NB4 (cell line): ENCODE measurements at places on chromosomes 6 and 20.

- DNase-seq = peak; percentile 71
Measured at GRCh38 chr6:37643851-37644672, 53.6 kb downstream of the MDGA1 start.

- DNase-seq = no peak
Measured at GRCh38 chr6:82881519-82881918, 184.1 kb downstream of the UBE3D start.

DNA sequence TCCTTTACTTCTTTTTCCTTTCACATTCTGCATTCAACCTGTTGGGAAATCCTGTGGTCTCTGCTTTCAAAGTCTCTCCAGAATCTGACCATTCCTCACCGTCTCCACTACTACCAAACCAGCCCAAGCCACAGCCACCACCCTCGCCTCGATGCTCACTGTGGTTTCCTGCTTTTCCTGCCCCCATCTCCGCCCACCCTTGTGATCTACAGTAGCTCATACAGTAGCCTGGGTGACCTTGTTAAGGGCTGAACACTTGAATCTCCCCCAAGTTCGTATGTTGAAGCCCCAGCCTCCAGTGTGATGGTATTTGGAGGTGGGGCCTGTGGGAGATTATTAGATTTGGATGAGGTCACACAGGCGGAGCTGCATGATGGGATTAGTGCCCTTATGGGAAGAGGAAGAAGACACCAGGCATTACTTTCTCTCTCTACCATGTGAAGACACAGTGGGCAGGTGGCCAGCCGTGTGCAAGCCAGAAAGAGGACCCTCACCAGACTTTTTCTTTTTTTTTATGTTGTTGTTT lies 189.0 kb upstream of the UST start:
- peak; percentile 90 for DNase-seq

DNA sequence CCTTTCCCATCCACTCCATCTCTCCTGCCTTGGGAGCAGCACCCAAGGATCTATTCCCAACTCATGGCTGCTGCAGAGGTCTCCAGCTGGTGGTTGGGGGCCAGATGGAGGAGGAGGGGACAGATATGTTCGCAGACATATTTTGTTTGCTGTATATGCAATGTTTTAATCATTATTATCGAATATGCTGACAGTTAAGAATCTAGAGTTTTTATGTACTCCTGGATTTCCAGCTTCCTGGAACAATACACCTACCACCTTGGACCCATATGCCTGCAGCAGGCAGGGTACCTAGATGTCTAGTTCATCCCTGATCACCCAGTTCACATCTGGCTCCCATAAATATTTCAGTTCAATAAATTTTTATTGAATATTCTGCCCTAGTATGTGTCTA lies 9.0 kb downstream of the FAM110A start:
- no peak for DNase-seq

DNA sequence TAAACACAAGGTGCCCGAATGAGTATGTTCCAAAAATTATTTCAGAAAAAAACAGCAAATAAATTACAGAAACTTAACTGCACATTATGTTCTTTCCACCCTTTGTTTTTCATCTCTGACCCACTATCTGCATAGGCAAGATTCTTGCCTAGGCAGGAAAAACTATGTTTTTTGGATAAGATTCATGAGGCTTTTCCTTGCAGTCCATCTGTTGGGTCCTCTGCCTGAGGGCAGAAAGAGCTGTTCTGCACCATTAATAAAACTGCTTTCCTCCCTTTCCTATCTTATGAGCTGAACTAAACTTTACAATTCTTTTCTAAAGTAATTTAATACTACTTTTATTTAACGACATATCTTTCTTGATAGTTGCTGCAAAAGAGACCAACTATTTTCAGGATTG lies 21.1 kb downstream of the ENPP1 start:
- no peak for DNase-seq

DNA sequence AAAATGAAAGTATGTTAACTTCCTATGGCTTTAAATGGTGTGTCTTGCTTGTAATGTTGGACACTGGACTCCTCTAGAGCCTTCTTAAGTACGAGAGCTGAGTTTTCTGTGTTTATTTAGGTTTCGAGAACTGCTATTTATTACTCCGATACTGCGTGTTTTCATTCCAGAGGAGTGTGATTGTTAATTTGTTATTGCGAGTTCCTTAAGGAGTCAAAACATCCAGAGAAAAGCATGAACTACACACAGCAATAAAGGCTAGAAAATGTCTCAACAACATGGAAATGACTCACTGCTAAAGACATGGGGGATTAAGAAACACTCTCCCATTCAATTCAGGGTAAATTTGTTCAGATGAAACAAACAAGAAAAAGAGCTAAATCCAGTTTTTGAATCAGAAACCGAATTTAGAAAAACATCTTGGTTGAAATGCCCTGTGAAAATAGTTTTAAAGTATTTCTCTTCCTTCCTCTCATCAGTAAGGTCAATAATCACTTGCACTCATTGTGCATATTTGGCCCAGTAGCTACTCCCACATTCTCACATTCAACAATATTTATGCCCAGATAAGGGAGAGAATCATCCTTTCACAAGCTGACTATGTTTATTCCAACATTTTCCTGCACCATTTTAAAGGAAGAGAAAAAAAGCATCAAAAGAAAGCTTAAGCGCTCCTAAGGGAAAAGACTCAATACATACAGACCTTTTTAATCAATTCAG lies 36.0 kb downstream of the ATXN1 start:
- peak; percentile 77 for DNase-seq

- no peak for DNase-seq
Measured at GRCh38 chr6:28250747-28251146, 1.3 kb downstream of the ZKSCAN4 start.

DNA sequence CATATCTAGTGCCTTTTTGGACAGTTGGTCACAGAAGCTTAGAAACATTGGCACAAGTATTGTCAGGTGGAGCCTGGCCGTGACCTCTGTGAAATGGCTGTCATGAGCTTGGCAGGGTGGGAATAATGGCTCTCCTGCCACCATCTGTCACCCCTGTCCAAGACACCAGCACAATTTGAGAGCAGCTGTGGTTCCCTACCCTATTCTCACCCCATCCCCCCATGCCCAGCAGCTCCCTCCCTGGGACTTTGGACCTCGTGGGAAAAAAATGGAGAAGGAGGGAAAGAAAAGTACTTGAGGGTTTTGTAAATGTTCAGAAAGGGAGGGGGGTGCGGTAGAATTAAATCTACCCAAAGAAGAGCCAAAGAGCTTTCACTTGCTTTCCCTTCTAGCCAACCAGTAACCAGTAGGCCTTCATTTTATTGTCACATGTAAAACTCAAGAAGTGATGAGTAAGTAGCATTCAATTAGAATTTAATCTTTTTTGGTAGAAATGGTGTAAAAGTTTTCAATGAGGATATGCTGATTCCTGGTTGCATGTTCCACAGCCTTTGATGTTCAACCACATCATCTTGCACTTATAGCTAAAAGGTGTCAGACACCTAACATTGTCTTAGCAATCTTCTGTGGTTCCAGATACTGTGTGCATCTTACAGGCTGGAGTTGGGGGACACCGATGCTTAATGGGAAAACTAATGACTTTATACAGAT lies 263.5 kb upstream of the TAB2 start:
- DNase-seq = no peak

DNA sequence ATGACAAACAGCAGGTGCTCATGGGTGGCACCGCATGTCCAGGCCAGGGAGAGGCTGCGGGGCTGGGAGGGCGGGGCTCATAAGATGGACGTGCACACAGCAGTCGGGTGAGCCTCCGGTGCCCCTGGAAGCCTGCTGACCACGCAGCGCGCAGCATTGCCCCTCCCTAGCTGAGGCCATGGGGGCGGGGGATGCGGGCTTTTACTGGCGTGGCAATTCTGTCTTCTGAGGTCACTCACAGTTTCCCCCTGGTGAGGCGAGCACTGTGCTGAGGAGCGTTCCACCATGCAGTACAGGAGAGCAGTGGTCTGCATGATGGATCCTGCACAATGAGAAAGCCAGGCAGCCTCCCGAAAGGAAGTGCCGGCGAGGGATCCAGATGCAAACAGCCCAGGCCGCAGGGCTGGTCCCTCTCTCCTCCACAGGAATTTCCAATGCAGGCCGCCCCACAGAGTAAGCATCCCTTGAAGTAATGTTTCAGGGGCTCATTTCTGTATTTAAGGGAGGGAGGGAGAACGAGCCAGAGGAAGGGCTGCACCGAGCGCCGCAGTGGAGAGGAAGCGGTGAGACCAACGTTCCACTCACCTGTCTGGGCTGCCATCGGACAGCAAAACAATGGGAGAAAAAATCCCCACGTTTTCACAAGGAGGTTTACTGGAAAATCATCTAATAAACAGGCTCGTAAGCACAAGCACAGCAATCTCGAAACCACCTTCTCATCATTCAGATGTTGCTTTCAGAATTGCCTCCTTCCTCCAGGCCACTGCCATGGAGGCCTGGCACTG lies 56.0 kb downstream of the IRF4 start:
- DNase-seq = no peak

- no peak for DNase-seq
Measured at GRCh38 chr20:47782076-47782475, 3.2 kb downstream of the SULF2 start.

- DNase-seq = no peak
Measured at GRCh38 chr6:149935246-149935645, 6.6 kb upstream of the ULBP2 start.

DNA sequence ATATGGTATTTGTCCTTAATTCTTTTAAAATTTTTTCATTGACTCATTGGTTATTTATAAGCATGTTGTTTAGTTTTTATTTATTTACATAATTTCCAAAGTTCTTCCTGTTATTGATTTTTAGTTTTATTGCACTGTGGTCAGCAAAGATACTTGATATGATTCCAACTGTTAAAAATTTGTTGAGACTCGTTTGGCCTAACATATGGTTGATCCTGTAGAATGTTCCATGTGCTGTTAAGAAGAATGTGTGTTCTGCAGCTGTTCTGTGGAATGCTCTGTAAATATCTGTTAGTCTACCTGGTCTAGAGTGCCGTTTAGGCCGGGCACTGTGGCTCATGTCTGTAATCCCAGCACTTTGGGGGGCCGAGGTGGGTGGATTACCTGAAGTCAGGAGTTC lies 197.7 kb downstream of the CD109 start:
- no peak for DNase-seq

DNA sequence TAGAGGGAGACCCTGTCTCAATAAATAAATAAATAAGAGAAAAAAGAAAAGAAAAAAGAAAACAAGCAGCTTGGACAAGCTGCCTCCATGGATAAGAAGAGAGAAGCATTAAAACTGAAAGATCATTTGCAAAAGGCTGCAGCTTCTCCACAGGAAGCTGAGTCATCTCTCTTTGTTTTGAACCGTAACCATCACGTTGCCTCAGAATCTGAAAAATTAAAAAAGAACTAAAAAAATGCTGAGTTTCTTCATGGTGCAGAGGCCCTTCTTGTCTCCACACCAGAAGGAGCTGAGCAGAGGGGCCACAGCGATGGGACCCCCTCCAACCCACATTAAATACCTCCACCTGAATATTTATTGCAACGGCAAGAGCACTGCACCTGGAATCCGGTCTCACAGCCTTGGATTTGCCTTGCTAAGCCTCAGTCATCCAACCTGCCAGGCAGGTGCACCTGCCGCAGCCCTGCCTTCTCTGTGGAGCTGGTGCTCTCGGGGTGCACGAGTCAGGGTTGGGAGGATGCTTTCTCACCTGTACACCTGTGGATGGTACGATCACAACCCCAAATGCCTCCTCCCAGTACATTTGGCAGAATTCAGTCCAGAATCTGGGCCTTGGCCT lies 28.1 kb downstream of the TOX2 start:
- DNase-seq = peak; percentile 90

DNA sequence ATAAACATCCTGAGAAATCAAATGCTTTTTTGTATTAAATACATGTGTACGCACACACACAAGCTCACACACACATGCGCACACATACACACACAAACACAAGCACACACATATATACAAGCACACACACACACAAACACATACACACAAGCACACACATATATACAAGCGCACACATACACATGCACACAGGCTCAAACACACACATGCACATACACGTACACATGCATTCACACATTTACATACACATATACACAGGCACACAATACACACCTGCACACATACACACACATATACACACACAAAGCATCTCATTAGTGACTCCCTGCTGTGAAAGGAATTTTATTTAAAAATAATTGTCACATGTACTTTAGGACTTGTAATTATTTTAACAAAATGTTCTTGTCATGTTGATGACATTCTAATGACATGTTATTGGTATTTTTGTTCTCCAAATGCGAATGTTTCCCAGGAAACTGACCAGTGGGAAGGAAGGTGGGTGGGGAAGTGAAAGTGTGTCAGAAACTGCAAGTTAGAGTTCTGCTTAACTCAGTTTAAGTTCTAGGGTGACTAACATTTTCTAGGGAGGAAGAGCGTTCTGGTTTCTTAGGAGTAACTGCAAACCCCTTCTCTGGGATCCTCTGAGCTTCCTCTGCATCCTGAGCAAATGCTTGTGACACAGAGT lies 113.9 kb upstream of the ZNF217 start:
- peak; percentile 63 for DNase-seq

GRCh38 chr6:163086624-163086920 lies 327.9 kb upstream of the QKI start:
- no peak for DNase-seq

GRCh38 chr6:25035174-25035511 lies 99.4 kb upstream of the RIPOR2 start:
- no peak for DNase-seq

DNA sequence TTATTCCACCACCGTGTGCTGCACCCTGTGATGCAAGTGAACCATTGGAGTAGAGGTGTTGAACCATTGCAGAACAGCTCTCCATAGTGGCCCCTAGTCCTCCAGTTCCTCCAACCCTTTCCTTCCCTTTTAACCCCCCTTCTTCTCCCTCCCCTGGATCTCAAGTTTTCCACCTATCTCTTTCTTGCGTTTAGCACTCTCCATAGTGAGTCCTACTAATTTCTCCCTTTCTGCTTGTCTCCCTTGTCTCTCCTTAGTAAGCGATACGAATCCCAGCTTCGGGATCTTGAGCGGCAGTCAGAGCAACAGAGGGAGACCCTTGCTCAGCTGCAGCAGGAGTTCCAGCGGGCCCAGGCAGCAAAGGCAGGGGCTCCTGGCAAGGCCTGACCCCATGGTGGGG lies 1.1 kb downstream of the PFDN6 start:
- no peak for DNase-seq

DNA sequence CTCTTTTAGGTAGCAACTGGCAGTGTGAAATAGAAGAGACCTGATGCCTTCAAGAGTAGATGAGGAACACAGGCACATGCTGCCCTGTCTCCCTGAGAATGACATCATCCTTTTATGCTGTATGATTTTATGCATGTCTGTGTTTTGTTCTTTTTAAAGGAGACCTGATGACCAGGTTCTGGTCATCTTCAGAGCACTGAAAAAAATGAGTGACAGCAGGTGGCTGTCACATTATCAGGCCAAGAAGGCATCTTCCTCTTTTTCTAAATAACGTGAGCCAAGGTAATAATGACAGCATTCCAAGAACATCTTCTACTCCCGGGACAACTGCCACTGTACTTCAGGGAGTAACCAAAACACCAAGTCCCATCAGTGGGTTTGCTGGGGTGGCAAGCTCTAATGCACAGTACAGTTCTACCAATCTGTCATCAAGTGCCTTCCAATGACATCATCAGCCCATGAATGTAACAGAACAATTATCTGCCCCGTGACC lies 28.9 kb downstream of the CNKSR3 start:
- DNase-seq = no peak

- DNase-seq = peak; percentile 51
Measured at GRCh38 chr6:6105472-6106036, 98.8 kb upstream of the NRN1 start.
